ENCODE measurements at places on chromosomes 7 and 10.

- no peak for DNase-seq
These were observed 8.4 kb upstream of the CCNY start for GRCh38 chr10:35327790-35328403.

DNA sequence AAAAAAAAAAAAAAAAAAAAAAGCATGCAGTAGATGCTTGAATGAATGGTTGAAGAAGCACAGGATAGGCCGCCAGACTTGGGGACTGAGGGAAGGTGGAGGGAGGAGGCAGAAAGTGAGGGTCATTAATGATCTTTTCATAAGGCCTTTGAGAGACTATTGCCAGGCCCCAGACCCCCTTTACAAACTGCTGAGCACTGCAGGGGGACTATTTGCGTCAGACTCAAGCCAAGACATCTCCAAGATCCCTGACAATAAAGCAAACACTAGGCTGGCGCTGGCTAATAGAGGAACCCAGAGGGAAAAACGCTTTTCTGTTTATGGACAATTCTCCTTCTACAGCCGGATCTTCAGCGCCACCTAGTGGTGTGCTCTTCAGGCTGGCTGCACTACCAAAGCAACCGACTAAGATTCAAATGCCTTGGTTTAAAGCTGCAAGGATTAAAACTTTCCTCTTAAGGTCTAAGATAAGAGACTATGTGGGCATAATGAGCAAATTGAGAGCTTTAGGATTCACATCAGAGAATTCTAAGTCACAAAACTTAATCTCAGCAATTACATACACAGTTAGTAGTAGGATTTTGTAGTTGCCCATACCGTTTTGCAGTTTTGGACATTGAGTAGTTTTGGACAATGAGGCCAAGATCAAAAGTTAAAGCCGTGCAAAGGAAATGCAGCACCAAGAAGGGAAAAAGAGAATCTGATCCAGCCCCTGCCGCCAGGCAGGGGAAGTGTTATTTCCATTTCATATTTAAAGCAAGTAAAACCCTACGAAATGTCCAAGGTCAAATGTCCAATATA lies 17.9 kb upstream of the AGK start:
- peak; percentile 82 for DNase-seq

DNA sequence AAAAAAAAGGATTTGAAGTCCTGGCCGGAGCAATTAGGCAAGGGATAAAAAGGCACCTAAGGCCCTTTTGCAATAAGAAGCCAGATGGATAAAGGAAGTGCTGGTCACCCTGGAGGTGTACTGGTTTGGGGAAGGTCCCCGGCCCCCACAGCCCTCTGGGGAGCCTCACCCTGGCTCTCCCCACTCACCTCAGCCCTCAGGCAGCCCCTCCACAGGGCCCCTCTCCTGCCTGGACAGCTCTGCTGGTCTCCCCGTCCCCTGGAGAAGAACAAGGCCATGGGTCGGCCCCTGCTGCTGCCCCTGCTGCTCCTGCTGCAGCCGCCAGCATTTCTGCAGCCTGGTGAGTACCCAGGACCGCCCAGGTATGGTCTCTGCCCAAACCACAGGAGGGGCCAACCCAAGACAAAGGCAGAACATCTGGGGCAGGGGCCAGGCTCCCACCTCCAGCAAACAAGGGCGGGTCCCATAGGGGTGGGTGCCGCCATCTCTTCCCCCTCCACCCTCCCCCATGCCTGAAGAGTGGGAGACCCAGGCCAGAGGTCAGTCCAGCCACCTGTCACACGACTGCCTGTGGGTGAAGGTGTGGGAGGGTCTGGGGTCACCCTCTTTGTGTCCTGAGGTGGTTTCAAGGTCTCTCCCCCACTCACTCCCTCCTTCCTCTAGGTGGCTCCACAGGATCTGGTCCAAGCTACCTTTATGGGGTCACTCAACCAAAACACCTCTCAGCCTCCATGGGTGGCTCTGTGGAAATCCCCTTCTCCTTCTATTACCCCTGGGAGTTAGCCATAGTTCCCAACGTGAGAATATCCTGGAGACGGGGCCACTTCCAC lies at the start of gene PILRB:
Gene PILRB, plus strand, starts transcription at position 91 of the 830 bp plus-strand sequence. Its CDS starts 186 bp downstream, at position 277.
- DNase-seq, result no peak

- DNase-seq, result no peak
These were observed 99.9 kb downstream of the OAT start for GRCh38 chr10:124318811-124319210.

GRCh38 chr10:123613346-123613850 lies 52.8 kb upstream of the GPR26 start:
- no peak for DNase-seq

GRCh38 chr7:114478384-114478783 lies 63.8 kb downstream of the FOXP2 start:
- no peak for DNase-seq

DNA sequence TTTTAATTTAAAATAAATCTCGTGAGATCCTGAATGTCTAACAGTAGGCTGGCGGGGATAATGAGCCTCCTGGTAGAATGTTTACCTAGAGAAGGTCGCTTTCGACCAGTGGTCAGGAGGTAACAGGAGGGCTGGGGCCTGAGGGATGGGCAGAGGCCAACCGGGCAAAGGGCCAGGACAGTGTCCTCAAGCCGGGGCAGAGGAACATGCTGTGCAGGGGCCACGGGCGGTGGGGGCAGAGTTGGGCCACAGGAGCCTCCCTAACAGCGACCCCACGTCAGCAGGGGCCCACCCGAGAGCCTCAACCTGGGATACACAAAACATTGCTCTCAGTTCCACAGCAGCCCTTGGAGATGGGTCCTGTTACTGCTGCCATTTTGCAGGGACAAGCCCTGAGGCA lies 14.5 kb downstream of the CFAP46 start:
- no peak for DNase-seq
